ENCODE measurements at places on chromosomes 3 and 15. TPM values are rescaled to one million over a fixed set of nuclear protein-coding genes. Genes with fewer than 3 reads are reported as not detected.

DNA sequence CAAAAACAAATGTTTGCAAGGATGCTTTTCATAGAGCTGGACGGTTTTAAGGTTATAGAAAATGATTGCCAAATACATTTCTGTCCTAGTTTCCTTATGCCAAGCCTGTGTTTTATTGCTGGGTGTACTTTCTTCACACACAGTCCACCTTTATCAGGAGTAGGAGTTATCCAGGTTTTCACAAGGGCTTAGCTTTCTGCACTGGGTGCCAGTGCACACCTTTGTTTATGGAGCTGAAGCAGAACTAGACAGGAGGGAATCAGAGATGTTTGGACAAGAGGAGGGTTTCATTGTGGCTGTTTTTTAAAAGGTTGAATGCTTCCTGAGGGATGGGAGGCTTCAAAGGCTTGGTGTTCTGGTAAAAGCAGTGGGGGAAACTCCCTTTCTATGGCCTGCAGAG is 29.5 kb upstream of the FAM3D start:
- no peaks in the 10 kb centered on the region for H3K27me3 ChIP-seq
- no peak for DNase-seq
- H3K27ac ChIP-seq, result no peak overlapping the region

GRCh38 chr3:123679712-123680386 is 95.0 kb upstream of the HACD2 start:
- H3K27ac ChIP-seq, result no peak overlapping the region
- H3K27me3 ChIP-seq, result no peaks in the 10 kb centered on the region
- no peaks in the 10 kb centered on the region for H3K4me1 ChIP-seq
- DNase-seq, result no peak
- no peaks in the 10 kb centered on the region for H3K36me3 ChIP-seq
- H3K4me3 ChIP-seq, result no peak overlapping the region

DNA sequence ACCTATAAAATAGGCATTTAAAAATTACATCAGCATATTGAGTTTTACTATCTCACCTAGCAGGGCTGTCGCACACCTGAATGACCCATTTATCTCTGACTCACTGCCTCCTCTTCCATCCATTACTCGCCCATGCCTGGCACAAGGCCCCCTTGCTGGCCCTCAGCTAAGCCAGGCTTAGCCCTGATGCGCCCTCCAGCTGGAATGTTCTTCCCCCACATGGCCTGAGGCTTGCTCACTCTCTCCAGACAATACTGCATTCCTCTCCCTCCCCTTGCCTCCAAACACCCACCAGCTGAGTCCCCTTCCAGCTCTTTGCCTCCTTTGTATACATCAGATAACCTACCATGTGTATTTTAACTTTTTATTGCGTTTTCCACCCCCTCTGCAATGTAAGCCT is 7.2 kb downstream of the SH3BP5 start:
- H3K4me3 ChIP-seq, result no peak overlapping the region
- H3K4me1 ChIP-seq, result peaks cover 31% of the 10 kb centered on the region
- no peak for DNase-seq
- peak overlapping the region; percentile 14 for H3K27ac ChIP-seq
- peaks cover 14% of the 10 kb centered on the region for H3K36me3 ChIP-seq
- no peaks in the 10 kb centered on the region for H3K27me3 ChIP-seq

DNA sequence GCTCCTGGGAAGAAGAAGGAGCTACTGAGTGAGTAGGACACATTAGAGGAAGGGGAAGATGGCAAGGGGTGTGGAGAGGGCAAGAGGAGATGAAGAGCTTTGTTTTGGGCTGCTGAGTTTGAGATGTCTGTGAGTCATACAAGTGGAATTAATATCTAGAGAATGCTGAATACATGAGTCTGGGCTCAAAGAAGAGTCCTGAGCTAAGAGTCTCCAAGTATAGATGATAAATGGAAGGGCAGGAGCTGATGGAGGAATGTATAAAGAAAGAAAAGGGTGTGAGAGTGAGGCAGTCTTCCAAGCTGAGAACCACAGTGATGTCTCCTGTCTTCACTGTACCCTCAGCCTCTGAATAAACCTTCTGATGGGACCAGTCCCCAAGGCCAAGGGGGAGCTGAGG is 205.5 kb upstream of the MRPL3 start:
- no peak overlapping the region for H3K27ac ChIP-seq
- peaks cover 16% of the 10 kb centered on the region for H3K27me3 ChIP-seq
- H3K4me3 ChIP-seq, result no peak overlapping the region
- DNase-seq, result no peak
- H3K36me3 ChIP-seq, result no peaks in the 10 kb centered on the region
- H3K4me1 ChIP-seq, result no peaks in the 10 kb centered on the region

Gene NR2F2
- total RNA-seq, result not detected

Gene PPP1R2
- total RNA-seq, result 147 TPM

Gene PROS1
- not detected for total RNA-seq

DNA sequence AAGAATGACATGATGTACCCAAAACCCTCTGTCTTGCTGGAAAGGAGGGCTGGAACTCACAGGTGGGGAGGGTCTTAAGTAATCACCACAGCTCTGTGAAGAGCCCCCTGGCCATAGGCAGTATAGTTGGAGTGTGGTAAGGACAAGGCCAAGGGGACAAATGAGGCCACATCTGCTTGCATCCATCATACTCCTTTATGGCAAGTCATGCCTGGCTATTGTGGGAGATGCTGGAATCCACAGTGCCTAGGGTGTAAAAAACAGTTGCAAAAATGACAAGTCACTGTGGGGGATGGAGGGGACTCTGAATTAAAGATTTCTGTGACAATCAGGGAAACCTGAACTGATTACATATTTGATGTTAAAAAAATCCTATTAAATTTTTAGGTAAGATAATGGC is 258.5 kb downstream of the KCNMB2 start:
- H3K27me3 ChIP-seq, result peaks cover 22% of the 10 kb centered on the region
- H3K4me1 ChIP-seq, result no peaks in the 10 kb centered on the region
- peaks cover 3% of the 10 kb centered on the region for H3K36me3 ChIP-seq
- no peak overlapping the region for H3K27ac ChIP-seq

GRCh38 chr3:151209654-151210053 is 6.6 kb upstream of the GPR171 start:
- H3K27me3 ChIP-seq, result no peaks in the 10 kb centered on the region
- DNase-seq, result peak; percentile 36
- H3K36me3 ChIP-seq, result no peaks in the 10 kb centered on the region
- H3K4me3 ChIP-seq, result no peak overlapping the region
- H3K4me1 ChIP-seq, result peaks cover 48% of the 10 kb centered on the region
- peak overlapping the region; percentile 78 for H3K27ac ChIP-seq

- no peak overlapping the region for H3K27ac ChIP-seq
- no peak for DNase-seq
- H3K36me3 ChIP-seq, result no peaks in the 10 kb centered on the region
- H3K4me3 ChIP-seq, result no peak overlapping the region
These were observed 152.4 kb upstream of the CGNL1 start for GRCh38 chr15:57223887-57224286.

Gene ZNF619
- 11.3 TPM for total RNA-seq

- H3K4me1 ChIP-seq, result peaks cover 58% of the 10 kb centered on the region
- peaks cover 5% of the 10 kb centered on the region for H3K36me3 ChIP-seq
- DNase-seq, result no peak
- no peak overlapping the region for H3K27ac ChIP-seq
These were observed 9.1 kb downstream of the VPS13C start for GRCh38 chr15:62051166-62051565.

DNA sequence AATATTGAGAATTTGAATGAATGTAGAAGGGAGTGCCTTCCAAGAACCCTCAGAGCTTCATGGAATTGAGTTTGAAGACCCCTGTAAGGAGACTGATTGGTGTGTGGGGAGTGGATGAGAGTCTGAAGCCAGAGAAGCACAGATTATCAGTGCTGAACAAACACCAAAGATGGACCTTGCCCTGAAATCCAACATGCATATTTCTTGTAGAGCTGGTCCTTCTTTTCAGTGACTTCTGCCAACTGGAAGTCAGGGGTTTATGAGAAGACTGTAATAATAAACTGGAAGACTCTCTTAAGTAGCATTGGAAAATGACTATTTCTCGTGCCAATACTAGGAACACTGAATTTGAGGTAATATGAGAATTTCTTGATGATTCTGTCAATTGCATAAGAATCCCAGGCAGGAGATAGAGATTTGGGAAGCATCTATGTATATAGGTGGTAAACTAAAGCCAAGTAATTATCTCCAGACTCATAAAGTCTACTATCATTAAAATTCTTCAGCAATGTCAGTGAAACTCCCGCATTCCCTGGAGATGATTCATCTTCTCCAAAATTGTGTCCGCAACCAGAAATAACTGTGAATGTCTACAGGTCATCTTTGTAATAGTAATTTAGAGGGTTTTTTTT is 213.8 kb downstream of the IL5RA start:
- H3K4me3 ChIP-seq, result no peak overlapping the region
- DNase-seq, result no peak
- no peaks in the 10 kb centered on the region for H3K36me3 ChIP-seq
- H3K4me1 ChIP-seq, result no peaks in the 10 kb centered on the region

GRCh38 chr3:122231465-122232157 is 48.1 kb downstream of the CASR start:
- H3K4me3 ChIP-seq, result no peak overlapping the region
- no peak for DNase-seq
- H3K27me3 ChIP-seq, result no peaks in the 10 kb centered on the region
- peaks cover 19% of the 10 kb centered on the region for H3K4me1 ChIP-seq
- no peak overlapping the region for H3K27ac ChIP-seq

DNA sequence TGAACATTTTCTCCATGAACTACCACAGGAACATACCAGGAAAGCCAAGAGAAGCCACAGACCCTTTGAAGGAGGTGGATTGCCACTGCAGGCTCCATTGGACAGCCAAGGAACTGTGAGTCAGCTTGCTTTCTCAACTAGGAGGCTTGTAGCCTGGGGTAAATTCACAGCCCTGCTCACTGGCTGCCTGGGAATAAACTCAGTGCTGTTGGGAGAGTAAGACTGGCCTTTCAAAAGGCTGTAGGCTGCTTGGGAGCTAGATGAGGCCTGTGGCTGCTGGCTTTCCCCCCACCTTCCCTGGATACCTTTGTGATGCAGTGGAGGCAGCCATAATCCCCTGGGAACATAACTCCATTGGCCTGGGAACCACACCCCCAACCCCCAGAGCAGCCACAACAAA is 223.5 kb upstream of the RBMS3 start:
- no peaks in the 10 kb centered on the region for H3K4me1 ChIP-seq
- peaks cover 3% of the 10 kb centered on the region for H3K27me3 ChIP-seq
- no peak overlapping the region for H3K27ac ChIP-seq
- no peaks in the 10 kb centered on the region for H3K36me3 ChIP-seq

DNA sequence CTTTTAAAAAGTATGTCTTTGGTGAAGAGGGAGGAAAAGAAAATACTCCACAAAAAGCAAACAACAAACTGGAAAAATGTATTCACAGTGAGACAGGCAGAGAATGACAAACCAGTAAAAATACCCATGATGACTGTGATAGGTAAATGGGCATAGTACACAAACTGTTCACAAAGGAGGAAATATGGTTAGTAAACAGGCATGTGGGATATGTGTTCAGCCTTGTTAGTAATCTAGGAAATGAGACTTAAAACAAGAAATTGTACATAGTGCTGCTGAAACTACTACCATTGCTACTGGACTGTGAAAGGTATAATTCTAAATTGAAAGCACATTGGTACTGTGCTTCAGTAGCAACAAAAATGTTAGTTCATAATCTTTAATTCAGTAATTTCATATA is 50.1 kb downstream of the UBE2E2 start:
- no peak for DNase-seq
- H3K4me1 ChIP-seq, result peaks cover 56% of the 10 kb centered on the region
- no peak overlapping the region for H3K4me3 ChIP-seq
- peaks cover 4% of the 10 kb centered on the region for H3K36me3 ChIP-seq
- H3K27ac ChIP-seq, result no peak overlapping the region

- H3K36me3 ChIP-seq, result peaks cover 5% of the 10 kb centered on the region
- peaks cover 9% of the 10 kb centered on the region for H3K27me3 ChIP-seq
- no peak for DNase-seq
- no peaks in the 10 kb centered on the region for H3K4me1 ChIP-seq
These were observed 179.5 kb upstream of the EIF1B start for GRCh38 chr3:40129981-40130380.

DNA sequence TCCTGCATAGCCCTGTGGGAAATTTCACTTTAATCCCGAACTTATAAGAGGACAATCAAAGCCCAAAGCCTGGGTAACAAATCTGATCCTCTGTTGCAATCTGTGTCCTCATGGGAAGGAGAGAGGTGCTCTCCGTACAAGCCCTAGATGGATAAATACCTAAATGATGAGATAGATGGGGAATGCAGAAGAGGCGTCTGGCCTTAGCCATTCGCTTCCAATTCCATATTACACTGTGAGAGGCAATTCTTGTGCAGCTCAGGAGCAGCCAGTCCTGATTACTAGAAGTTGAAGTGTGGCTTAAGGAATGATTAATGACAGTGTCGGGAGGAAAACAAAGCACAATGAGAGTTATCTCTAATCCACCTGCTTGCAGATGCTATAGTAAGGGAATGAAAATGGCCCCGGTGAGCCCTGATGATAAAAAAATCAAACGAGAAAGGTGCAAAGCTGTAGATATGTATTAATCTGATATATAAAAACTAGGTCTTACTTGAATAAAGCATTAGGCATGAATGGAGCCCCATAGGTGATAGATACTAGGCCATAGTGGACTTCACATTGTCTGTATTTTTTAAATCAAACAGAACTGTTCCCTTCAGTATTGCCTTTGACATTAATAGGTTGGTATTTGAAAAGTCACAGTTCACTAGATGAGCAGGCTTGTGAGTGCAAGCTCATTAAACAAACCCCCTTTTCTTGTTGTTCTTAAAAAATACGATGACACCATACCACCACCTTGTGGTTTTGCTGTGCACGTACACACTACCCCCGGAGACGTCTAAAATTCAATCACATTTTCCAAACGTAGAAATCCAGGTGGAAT is 54.2 kb upstream of the TMCO5A start:
- no peak overlapping the region for H3K27ac ChIP-seq
- no peaks in the 10 kb centered on the region for H3K4me1 ChIP-seq

- H3K27me3 ChIP-seq, result peaks cover 6% of the 10 kb centered on the region
- H3K4me1 ChIP-seq, result peaks cover 6% of the 10 kb centered on the region
- no peak overlapping the region for H3K27ac ChIP-seq
- H3K4me3 ChIP-seq, result no peak overlapping the region
- H3K36me3 ChIP-seq, result no peaks in the 10 kb centered on the region
These were observed 5.3 kb downstream of the SCN5A start for GRCh38 chr3:38644016-38644661.

- H3K27ac ChIP-seq, result no peak overlapping the region
- peaks cover 3% of the 10 kb centered on the region for H3K4me1 ChIP-seq
- H3K27me3 ChIP-seq, result peaks cover 6% of the 10 kb centered on the region
These were observed 6.3 kb upstream of the DUT start for GRCh38 chr15:48324949-48325348.

Gene FSD2
- not detected for total RNA-seq

DNA sequence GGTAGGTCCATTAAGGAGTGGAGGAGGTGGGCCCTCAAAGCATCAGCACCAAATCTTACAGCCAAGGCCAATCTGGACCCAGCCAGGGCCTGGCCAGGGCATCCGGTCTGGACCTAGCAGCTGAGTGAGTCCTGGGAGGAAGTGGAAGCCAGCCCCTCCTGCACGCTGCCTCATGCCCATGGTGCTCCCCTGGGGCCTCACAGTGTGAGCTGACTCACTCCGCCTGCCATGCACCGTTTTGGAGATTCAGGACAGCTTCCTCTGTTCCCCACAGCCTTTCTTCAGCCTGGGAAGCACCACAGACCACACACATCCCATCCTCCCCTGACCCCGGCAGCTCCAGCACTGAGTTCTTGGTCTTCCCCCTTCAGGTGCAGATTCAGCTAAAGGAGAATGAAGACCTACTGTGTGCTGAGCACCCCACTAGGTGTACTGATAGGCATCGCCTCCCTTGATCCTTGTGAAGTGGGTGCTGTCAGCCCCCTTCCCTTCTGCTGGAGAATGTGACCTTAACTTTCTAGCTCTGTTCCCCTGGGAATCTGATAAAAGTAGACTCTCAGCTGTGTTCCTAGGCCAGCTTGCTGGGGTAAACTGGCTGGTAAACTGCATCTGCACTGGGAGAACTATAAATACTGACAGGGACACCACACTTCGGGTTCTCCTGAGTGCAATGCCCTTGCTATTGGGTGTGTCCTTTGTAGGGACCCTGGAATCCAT is 36.8 kb upstream of the SEC13 start:
- H3K36me3 ChIP-seq, result no peaks in the 10 kb centered on the region
- H3K27me3 ChIP-seq, result peaks cover 26% of the 10 kb centered on the region
- peaks cover 4% of the 10 kb centered on the region for H3K4me1 ChIP-seq
- H3K4me3 ChIP-seq, result no peak overlapping the region
